ENCODE measurements at places on chromosomes 3 and 15.

DNA sequence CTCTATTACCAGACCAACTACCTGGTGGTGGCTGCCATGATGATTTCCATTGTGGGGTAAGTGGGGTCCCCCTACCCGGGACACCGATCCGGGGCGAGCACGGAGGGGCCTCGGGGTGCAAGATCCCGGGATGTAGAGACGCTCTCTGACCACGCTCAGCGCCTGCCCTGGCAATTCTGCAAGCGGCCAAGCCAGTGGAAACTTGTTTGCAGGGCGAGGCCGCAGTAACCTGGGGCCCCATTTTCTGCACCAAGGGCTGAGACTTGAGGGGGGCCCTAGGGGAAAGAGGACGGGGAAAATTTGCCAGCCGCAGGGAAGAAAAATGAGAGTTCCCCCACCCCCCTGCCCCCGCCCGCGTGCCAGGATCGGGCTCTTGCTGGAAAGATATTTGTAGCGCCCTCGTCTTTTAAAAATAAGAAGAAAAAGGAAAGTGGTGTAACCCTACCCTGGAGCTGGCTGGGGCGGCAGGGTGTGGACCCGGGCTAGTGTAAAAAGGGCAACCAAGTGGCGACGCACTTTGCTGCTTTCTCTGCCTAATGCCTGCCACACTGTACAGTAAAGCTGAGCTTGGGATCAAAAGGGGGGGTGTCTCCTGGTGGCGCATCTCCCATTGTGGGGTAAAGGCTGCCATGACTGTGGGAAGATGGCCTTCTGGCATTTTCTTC is 563 bp downstream of the ARL6IP5 start:
- DNase-seq, result no peak

GRCh38 chr3:180408654-180409053 is 193.3 kb upstream of the TTC14 start:
- DNase-seq, result no peak

GRCh38 chr3:5227812-5228211 is 40.3 kb downstream of the EDEM1 start:
- DNase-seq, result no peak

- DNase-seq, result no peak
Observed at GRCh38 chr15:94691169-94691568, 459.8 kb downstream of the MCTP2 start.

GRCh38 chr3:193228206-193228605 is 12.8 kb upstream of the PLAAT1 start:
- DNase-seq, result no peak

- no peak for DNase-seq
Observed at GRCh38 chr3:2477620-2478019, 379.0 kb downstream of the CNTN4 start.

DNA sequence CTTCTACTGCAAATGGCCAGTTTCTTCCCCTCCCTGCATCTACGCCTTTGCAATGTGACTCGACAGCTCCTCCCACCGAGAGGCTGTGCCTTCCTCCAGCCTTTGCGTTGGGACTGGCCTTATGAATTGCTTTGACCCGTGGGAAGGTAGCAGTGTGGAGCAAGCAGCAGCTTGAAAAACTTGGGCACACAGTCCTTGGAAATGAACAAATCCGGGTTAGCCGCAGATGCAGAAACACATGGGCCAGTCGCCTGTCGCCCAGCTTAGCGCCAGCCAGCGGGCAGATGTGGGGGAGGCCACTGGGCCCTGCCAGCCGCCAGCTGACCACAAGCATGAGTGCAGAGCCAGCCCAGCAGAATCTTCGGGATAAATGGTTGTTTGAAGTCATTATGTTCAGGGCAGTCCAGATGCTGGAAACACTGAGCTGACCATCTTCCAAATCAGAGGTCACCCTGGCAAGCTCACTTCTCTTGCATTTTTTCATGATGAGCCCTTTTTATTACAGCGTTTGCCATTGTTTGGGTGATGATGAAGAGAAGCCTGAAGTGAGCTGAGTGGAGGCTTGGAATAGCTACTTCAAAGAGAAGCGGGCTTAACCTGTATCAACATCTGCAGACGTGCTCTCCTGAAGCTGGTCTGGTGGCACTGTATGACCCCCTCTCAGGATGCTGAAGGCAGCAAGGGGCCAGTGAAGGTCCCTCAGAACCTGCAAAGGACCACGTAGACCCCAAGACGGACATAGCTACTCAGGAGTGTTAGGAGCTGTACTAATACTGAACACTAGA is 9.8 kb downstream of the SELENOS start:
- no peak for DNase-seq

GRCh38 chr15:52257734-52258062 is 37.9 kb downstream of the MYO5C start:
- DNase-seq, result no peak

GRCh38 chr3:46646700-46647099 is 34.4 kb downstream of the FAM240A start:
- DNase-seq, result no peak

- no peak for DNase-seq
Observed at GRCh38 chr3:62954580-62954979, 79.4 kb upstream of the CADPS start.

DNA sequence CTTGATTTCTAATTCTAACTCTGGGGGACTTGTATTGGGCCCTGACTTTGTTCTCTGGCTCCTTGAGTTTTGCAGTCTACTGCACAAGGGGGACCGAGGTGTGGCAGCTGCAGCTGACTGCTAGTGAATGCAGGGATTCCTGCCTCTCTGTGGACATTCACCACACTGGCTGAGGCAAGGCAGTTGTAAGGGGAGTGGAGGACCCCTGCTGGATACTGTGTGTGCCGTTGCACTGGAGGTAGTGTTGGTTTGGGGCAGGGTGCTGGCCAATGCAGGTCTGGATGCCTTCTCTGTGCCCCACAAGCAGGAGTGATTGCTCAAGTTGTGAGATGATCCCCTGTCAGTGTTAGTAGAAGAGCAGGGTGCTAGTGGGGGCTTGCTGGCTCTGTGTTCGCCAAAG is 626.1 kb downstream of the SQOR start:
- no peak for DNase-seq

GRCh38 chr3:14900881-14901873 is 46.2 kb upstream of the NR2C2 start:
- DNase-seq, result no peak

- DNase-seq, result no peak
Observed at GRCh38 chr3:97930018-97930417, 42.2 kb downstream of the RIOX2 start.

GRCh38 chr15:31325595-31326155 is 960 bp upstream of the KLF13 start:
- DNase-seq, result no peak

DNA sequence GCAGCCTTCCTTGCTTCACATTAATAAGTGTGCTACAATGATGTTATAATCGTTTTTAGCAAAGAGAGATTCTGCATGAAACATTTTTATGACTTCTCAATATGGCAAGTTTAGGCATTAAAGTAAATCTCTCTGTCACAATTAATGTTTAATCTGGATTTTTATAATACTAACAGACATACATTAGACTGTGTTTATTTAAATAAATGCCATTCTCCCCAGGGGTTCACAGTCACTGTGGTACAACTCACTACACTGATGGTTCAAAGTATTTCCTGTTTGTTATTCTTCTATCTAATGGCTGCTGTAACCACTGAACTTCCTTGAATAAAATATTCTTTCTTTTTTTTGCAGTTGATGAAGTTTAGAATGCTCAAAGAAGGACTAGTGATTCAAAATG is 59.0 kb downstream of the SLC12A1 start:
- no peak for DNase-seq

DNA sequence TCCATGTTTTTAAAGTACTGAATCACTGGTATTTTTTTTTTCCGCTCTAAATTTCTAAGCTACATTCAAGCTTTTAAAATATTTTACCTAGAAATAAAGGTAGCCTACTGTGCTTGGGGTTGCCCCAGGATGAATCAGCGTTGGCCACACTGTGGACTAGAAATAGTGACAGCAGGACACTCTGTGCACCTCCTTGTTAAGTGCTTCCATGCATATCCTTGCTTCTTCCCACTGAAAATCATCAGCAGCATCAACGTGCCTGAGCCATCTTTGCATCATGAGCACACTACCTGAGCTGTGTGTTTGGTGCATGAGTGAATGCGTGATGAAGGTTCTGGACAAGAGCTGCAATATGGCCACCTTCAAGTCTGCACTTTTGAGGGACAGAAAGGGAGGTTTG is 142.0 kb upstream of the SLC2A2 start:
- DNase-seq, result no peak

DNA sequence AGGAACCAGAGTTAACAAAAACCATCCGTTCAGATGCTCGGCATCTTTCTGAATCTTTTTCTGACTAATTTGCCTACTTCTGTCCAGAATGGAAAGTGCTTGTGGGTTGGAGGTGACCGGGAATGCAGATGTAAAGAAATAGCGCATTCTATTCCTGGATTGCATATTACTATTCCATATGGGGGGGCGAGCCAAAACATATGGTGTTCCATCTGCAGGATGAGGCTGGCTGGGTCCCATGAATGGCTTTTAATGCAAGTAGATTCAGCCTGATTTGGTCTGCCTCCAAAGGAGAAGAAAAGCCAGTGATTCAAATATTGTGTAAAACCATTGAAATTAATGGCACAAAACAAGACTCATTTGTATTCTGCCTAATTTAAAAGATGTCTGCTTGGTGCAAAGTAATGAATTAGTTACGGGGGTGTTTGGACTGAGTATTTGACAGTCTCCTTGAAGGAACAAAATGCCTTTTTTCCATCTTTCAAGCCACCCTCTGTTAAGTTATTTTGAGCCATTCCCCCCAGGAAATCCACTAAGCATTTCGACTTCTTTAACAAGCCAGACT is 99.0 kb downstream of the ST8SIA2 start:
- DNase-seq, result no peak

GRCh38 chr3:41716471-41716870 is 245.4 kb downstream of the ULK4 start:
- DNase-seq, result no peak

DNA sequence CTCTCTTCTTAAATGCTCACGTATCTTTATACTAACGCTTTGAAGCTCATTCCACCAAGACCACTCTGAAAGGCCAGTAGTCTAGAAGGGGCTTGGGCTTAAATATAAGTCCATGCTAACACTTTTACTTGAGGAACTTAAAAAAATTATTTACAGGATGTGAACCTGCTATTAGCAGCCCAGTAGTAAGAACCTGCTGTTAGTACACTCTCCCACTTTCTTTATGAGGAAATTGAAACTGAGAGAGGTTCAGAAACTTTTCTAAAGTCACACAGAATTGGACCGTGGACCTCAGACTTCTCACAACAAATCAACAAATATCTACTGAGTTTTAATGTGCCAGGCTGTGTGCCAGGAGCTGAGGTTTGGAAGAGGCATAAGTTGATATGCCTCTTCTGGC is 53.4 kb downstream of the SYNPR start:
- no peak for DNase-seq
